Non-pigmented ciliary epithelial cell (primary cell): ENCODE measurements at places on chromosomes 7 and 10.

- DNase-seq, result peak; percentile 8
Measured at GRCh38 chr10:14822879-14823755, 14.7 kb downstream of the CDNF start.

DNA sequence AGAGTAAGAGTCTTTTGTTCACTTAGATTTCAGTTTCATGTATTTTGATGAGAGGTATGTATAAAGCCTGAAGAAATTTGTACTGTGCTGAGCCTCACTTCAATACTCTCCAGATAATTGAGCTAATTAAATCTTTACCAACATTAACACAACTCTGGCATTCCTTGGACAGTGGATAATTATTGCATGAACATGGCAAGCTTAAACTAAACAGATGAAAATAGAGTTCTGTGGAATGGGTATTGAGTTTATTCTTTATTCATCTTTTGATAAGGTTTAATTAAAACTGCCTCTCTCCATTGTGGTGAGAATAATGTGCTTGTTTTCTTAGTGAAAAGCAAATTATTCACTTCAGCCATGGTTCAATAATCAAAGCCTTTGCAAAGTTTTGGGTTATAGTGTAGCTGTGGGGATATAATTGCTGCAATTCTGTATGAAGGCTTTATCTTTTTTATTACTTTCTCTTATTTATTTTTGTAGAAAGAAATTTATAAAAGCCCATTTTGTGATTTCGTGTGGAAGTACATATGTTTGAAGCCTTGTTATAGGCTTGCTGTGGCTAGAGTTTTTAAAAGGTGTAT, 126.4 kb upstream of the FZD1 start:
- no peak for DNase-seq

GRCh38 chr7:96041171-96041570, 268.8 kb downstream of the DYNC1I1 start:
- no peak for DNase-seq

DNA sequence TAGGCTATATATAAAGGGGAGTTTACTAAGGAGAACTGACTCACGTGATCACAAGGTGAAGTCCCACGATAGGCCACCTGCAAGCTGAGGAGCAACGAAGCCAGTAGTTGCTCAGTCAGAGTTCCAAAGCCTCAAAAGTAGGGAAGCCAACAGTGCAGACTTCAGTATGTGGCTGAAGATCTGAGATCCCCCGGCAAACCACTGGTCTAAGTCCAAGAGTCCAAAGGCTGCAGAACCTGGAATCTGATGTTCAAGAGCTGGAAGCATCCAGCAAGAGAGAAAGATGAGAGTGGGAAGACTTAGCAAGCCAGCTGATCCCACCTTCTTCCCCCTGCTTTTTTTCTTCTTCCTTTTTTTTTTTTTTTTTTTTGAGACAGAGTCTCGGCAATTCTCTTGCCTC, 27.0 kb upstream of the GSDME start:
- DNase-seq, result no peak

DNA sequence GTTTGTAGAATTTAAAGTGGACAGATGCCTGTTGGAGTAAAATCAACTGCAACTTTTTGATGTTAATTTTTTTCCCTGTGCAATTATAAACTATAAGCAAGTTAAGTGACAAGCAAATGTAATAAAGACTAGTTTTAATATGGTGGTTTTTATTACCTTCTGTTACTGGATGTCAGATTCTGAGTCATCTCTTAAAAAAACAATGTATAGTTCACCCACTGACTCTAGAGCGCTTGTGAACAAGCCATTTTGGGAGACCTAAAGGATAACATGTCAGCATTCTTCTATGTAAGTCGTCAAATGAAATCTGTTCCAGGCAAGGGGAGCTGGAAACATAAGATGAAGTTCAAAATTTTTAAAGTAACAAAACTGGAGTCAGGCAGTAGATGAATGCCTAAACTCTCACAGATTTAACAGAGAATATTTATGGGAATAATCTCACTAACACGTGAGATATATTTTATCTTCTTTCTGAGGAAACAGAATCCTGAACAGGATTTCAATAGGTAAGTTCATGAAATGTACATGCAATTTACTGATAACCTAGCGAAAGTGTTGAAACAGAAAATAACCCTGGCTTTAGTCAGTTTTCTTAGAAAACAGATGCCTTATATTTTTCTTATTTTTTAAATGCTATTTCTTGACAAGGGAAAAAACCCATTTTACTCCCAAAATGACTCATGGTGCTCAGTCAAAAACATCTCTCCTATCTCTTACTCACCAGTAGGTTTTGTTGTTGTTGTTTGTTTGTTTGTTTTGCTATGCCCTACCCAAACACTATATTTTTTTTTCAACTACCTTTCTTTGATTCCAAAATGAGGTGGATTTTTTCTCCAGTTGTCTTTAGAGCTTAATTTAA, 91.7 kb downstream of the SLC39A12 start:
- DNase-seq, result no peak

- no peak for DNase-seq
Measured at GRCh38 chr7:107450970-107451369, 18.9 kb upstream of the GPR22 start.

DNA sequence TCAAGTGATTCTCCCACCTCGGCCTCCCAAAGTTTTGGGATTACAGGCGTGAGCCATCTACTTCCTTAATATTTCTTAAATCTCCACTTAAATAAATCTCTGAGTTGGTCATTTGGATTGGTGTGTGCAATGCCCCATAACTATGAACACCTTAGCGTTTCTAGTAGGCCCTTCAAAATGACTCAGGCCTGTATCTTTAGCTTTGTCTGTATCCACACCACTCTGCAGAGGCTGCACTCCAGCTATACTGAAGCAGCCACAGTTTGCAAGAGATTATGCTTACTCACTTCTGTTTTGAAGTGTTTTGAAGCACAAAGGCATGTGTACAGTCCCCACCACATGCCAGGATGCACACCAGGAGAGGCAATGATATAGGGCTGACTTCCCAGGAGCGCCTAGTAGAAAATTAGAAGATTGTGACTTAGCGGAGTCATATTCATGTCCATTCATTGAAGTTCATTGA, 2.4 kb upstream of the ST7 start:
- no peak for DNase-seq

DNA sequence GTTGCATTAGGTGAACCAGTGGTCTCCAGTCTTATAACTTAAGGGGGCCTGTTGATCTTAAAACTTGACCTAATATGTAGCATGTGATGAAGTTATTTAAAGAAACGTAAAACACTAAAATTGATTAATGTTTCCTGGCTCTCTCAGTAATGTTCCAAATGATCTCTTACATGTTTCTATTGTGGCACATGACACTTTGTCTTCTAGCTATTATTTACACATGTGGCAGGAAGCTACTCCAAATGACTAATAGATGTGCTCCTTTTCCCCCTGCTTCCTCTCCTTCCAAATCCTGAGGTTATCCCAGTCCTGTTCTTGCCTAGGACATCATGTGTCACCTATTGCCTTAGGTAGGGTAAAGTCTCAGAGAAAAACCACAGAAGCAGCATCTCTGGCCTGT, 89.4 kb downstream of the FAS start:
- DNase-seq, result no peak

- DNase-seq, result no peak
Measured at GRCh38 chr10:48231699-48232315, 42.7 kb downstream of the FRMPD2 start.

GRCh38 chr7:15581352-15581951, 19.6 kb upstream of the AGMO start:
- no peak for DNase-seq
